ENCODE measurements at places on chromosomes 16 and 17.

GRCh38 chr16:31216422-31217135 is at the start of gene PYDC1:
Gene PYDC1, minus strand, starts transcription at chr16:31217135. Its CDS starts 107 bp downstream, at chr16:31217028.
- no peak for DNase-seq

GRCh38 chr17:17663160-17664063 is 17.8 kb upstream of the RAI1 start:
- peak; percentile 93 for DNase-seq

DNA sequence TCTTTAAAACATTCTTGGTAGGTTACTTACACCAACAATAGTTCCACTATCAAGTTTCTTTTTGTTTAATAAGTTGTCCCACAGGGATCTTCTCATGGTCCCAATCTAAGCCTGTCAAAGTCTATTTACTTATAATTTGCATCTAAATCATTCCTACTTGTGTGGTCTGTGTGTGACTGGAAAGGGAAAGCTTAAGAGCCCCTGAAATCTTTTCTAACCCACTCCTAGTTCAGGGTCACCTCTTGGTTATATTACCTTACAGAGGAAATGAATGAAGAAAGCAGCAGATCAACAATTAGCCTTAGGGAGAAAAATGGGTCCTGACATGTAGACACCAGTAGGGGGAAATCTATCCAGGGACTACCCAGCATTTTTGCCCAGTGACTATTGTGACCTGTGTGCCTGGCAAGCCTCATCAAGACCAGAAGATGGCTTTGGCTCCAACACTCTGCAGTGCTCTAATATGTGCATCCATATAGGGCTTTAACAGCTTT is 110.4 kb upstream of the HAS3 start:
- peak; percentile 78 for DNase-seq

GRCh38 chr17:57749701-57750100 is 4.6 kb upstream of the CCDC182 start:
- no peak for DNase-seq

GRCh38 chr17:49742166-49742638 is 21.7 kb downstream of the FAM117A start:
- DNase-seq: peak; percentile 16

DNA sequence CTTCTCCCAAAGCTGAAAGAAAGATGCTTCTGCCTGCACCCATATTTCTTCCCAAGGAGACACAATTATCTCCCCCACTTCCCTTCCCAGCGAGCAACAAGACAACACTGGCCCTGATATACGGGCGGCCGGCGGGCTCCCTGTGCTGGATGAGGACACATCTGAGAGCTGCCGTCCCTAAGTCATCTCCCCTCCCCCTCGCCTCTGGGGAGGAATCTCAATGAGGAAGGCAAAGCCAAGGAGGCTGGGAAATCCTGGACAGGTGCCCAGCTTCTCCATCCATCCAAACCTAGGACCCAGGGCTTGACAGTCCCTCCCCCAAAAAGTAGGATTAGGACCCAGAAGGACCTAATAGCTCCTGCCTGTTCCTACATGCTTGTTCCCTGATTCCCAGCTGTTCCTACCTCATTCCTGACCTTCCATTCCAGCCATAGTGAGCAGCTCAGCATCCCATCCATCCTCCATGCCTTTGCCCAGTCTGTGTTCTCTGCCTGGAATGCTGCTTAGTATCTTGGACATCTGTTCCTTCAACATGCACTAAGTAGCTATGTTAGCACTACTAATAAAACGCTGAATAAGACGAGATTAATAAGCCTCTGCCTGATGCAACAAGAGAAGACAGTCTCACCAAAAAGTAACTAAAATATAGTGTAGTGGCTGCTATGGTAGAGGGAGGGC is 167.9 kb downstream of the CCT6B start:
- no peak for DNase-seq

DNA sequence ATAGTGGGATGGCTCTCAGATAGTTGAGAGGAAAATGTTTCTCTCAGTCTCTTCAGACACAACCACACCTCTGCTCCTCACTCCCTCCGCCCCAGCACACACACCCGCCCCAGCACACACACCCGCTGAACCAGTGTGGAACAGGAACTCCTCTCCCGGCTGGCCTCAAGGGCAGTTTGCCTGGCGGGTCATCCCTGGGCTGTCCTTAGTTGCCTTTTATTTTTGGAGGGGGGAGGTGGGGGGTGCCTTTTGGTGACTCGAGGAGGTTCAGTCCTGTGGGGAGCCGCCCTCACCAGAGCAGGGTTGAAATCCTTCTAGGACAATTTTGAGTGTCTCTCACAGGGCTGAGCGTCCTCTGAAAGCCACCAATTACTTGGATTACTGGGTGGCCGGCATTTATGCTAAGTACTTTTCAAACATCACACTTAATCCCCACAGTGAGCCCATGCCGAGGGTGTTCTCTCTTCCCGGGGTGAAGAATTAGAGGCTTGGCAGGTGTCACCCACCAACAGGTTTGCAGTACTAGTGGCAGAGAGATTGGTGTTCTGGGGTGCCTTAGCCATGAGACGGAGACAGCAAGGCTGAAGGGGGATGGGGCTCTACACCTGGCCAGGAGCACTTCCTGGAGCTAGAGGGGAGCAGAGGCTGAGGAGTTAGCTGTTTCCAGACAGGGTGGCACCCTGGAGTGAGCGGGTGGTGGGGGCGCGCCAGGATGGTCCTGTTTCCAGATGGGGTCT is 2.8 kb downstream of the RASD1 start:
- peak; percentile 64 for DNase-seq

DNA sequence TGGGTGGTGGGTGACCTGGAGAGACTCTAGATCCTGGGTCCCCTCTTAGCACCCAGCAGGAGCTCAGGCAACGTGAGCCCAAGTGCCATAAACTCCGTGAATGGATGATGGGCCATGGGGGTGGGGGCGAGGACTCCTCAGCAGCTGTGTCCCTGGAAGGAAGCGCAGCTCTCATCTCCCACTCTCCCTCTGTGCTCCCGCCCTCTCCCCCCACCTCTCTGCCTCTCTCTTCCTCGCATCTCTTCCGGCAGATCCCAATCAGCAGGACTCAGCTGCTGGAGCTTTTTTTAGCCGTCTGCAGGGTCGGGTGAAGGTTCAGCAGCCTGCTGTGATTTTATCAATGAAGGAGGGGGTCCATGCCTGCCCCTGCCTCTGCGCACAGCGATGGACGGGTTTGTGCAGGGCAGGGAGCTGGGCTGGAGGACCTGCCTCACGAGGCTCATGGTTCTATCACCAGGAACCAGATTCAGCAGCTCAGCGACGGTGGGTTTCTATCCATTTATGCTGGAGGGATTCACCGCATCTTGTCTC is 8.3 kb downstream of the CCR7 start:
- DNase-seq: no peak

DNA sequence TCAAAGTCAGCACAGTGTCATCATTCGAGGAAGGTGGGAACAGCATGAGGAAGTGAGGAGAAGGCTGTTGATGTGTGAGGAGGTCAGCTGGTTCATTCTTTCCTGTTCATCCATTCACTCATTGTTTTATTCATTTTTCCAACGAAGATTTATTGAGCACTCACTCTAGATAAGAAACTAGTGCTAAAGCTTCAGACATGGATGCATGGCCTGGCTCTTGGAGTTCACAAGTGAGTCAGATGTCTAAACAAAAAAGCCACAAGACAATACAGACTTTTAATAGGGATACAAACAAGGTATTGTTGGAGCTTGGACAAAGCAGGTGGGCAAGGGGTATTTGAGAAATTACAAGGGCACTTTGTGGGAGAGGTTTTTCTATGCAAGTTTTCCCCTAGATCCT is 31.3 kb upstream of the MPHOSPH6 start:
- DNase-seq: no peak

DNA sequence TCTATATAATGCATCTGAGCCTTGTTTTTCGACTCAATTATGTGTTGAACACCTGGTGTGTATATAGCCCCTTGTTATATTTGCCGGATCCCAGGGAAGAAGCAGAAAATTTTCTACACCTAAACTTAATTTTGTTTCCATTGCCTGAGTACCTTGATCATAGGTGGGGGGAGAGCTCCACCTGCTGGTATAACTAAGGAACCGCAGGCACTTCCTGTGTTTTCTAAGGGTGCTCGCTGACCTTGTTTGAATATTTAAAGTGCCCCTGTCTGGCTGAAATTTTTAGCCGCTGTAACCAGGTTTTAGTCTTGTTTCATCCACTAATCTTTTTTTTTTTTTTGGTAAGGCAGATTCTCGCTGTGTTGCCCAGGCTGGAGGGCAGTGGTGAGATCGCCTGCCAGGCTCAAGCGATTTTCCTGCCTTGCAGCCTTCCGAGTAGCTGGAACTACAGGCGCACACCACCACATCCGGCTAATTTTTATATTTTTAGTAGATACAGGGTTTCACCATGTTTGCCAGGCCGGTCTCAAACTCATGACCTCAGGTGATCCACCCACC is 6.5 kb upstream of the NUBP1 start:
- DNase-seq: peak; percentile 49

DNA sequence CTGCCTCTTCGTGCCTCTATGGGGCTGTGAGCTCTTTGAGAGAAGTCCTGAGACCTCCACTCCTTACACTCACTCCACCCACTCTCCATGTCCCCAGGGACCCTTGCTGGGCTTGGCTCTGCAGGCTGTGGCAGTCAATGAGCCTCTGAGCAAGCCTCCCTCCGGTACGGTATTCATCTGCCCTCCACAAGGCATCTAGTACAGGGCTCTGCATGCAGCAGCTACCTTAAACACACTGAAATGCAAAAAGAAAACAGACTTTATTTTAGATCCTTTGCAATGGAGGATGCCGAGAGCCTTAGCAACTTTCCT is 38.9 kb upstream of the SMPD3 start:
- DNase-seq: no peak

DNA sequence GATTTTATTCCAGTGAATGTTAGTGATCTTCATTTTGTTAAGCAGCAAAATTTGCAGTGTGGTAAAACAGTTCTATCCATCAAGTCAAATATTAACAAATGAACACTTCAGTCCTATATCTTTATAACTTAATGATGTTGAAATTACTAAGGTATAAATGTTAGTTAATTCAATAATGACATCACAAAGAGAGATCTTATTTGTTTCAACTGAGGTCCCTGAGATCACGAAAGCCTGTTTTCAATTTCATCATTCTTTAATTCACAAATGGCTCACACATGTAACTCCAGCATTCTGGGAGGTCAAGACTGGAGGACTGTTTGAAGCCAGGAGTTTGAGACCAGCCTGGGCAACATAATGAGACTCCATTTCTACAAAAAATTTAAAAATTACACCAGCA is 13.9 kb downstream of the SMURF2 start:
- no peak for DNase-seq

DNA sequence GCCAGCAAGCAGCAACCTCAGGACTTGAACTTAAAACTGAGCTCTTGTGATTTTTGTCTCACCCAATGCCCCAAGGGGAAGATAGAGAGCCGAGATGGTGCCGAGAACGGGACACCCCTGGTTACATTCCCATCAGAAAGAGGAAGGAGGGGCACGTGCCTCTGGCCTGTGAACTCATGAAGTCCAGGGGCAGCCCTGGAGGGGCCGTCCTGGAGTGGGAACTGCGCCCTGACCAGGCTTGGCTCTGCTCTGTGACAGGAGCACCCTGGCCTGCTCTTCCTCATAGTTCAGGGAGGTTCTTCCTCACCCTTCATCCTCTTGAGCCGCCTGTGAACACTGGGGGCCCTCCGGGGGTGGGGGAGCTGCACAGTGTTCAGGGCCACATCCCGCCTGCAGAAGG is 130.3 kb upstream of the FOXF1 start:
- no peak for DNase-seq

- DNase-seq: no peak
Measured at GRCh38 chr17:81808778-81809555, 5.0 kb downstream of the GCGR start.

DNA sequence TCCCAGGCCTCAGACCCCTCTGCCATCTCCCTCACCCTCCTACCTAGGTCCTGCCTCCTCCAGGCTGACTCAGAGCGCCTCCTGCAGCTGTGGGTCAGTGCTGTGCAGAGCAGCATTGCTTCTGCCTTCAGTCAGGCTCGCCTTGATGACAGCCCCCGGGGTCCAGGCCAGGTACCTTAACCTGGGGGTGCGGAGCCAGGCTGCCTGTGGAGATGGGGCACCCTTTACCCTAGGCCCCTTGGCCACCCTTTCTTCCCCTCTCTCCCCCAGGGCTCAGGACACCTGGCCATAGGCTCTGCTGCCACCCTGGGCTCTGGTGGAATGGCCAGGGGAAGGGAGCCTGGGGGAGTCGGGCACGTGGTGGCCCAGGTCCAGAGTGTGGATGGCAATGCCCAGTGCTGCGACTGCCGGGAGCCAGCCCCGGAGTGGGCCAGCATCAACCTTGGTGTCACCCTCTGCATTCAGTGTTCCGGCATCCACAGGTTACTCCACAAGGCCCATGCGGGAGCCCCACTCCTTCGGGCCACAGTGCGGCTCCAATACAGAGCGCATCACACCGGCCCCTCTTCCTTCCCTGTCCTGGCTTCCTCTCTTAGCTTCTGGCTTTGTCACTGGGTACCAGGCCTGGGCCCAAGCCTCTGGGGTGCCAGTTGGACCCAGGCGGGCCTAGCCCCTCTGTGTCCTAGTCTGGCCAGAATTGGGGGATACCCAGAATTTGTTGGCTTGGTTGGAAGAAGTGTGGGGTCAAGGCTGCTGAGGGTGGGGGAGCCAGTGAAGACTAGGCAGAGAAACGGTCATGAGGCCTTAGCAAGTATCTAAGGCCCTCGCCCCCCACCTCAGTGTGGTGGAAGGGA is 5.0 kb upstream of the KCTD11 start:
- DNase-seq: no peak

GRCh38 chr16:17804857-17805256 is 334.1 kb upstream of the XYLT1 start:
- DNase-seq: no peak

- DNase-seq: no peak
Measured at GRCh38 chr16:84883301-84883700, 63.5 kb downstream of the CRISPLD2 start.

DNA sequence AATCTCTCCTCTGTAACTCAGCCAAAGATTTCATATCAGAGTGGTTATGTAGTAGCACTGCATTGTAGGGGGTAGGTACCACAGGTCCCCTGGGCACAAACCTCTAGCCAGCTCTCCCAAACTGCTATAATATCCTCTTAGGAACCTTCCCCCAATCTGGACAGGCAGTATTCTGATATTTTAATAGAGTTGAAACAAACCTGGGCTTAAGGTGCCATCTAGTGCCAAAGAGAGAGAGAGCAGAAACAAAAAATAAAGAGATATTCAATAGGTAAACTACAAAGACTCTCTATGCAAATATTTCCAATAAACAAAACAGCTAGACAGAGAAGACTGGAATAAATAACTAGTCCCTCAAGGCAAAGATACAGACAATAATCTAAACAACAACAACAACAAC is 1070.0 kb downstream of the CDH11 start:
- peak; percentile 14 for DNase-seq

Measured in renal cortical epithelial cell (primary cell).